ENCODE measurements at places on chromosomes 2 and 18.

- DNase-seq: no peak
Observed at GRCh38 chr2:242011167-242011513, 141.6 kb downstream of the RTP5 start.

DNA sequence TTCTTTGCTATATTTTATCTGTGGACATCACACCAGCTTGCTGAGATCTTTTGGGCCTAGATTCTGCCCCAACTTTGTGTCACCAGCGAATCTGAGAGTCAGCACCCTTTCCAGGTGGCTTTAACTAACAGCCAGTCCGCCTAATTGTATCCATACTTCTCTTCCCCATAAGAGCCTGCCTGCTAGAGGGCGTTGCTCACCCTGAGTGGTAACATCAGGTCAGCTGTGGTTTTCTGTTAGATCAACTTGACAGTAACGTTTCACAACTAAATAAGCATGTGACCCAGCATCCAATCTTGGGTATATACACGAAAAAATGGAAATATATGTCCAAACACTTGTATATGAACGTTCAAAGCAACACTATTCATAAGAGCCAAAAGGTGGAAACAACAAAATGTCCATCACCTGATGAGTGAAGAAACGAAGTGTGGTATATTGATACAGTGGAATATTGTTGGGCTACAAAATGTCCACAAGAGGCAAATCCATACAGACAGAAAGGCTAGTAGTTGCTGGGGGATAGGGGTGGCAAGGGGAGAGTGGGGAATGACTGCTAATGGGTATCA lies 24.9 kb downstream of the EFHD1 start:
- DNase-seq: no peak

GRCh38 chr2:121118951-121119350 lies 166.1 kb downstream of the TFCP2L1 start:
- no peak for DNase-seq

DNA sequence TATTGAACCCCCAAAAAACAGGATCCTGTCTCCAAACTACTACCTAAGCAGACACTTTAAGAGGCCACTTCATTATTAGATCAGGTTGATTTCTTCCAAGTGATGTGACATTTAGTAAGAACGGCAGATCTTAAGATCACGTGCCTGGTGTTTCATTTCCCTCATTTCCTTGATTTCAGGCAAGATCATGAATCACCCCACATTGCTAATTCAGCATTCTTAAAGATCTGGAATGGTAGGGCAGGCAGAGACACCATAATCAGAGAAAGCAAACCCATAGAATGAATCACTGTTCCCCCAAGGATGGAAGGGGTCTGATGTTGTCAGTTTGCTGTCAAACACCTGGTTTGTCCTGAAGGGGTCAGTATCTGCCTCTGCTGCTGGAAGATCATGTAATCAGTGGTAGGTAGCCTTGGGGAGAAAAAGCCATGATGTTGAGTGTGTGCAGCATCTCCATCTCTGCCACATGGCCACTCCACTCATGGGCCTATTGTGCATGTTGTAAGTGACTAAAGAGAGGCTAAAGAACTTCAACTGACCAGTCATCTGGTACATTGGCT lies 133.9 kb downstream of the ARHGAP15 start:
- no peak for DNase-seq

GRCh38 chr2:86274265-86274917 lies 63.0 kb downstream of the REEP1 start:
- no peak for DNase-seq

GRCh38 chr2:192038110-192038509 lies 156.6 kb downstream of the TMEFF2 start:
- no peak for DNase-seq

DNA sequence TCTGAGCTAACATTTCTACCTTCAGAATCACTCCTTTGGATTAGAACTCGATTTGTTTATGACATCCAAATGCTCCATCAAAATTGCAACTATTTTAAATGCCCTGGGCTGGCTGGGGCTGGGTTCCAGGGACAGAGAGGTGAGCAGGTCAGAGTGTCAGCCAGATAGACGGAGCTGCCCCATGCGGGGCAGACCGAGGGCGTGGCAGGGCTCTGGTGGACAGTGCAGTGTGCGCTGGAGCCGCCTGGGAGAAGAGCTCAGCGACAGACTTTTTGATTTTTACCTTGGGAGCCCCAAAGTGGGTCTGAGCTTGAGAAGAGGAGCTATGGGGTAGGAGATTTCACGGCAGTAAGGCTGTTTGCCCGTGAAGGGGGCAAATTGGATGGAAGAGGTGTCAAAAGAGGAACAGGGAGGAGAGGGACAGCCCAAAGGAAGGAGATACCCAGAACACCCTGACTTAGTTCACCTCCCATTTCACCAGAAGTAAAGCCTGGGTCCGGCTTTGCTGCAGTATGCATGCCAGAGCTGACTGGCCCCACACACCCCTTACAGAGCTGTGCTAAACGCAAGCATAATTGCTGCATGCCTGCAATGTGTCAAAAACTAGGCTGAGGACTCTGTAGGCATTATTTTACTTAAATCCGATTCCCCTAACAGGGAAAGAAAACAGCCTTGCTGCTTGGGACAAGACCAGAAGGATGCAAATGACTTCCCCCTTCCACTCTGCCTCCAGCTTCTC lies 33.7 kb downstream of the EN1 start:
- DNase-seq: no peak

DNA sequence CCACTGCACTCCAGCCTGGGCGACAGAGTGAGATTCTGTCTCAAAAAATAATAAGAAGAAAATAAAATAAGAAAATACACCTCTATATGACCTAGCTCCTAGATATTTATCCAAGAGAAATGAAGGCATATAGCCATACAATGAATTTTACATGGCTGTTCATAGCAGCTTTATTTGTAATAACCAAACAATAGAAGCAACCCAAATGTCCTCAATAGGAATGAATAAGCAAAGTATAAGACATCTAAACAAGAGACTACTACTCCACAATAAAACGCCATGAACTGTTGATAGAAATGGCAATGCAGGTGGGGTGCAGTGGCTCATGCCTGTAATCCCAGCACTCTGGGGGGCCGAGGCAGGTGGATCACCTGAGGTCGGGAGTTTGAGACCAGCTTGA lies 31.2 kb upstream of the MYCN start:
- DNase-seq: no peak

DNA sequence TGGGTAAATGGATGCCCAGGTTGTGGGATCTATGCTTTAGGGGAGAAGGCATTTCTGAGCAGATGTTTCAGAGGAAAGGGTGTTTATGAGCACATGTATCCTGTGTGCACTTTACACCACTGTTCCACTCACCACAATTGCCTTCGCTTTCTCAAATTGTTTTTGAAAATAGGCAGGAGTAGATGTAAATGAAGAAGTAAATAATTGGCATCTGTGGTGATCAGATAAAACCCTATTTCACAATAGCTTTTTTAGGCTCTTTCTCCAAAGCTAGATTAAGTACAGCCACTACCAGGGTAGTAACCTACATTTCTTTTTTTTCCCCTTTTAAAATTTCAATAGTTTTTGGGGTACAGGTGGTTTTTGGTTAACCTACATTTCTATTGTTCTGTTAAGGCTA lies 40.6 kb downstream of the TMEM178A start:
- no peak for DNase-seq

DNA sequence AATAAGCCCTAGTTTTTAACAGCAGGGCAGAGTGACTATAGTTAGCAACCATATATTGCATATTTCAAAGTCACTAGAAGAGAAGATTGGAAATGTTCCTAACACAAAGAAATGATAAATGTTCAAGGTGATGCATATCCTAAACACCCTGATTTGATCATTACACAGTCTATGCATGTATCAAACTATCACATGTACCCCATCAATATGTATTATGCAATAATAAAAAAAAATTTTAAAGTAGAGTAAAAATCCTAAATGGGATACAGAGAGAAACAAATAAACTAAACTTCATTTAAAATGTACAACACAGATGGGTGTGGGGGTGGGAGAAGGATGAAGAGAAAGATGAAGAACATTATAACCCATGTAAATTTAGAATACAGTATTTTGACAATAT lies 93.9 kb downstream of the TMEM131 start:
- DNase-seq: no peak

DNA sequence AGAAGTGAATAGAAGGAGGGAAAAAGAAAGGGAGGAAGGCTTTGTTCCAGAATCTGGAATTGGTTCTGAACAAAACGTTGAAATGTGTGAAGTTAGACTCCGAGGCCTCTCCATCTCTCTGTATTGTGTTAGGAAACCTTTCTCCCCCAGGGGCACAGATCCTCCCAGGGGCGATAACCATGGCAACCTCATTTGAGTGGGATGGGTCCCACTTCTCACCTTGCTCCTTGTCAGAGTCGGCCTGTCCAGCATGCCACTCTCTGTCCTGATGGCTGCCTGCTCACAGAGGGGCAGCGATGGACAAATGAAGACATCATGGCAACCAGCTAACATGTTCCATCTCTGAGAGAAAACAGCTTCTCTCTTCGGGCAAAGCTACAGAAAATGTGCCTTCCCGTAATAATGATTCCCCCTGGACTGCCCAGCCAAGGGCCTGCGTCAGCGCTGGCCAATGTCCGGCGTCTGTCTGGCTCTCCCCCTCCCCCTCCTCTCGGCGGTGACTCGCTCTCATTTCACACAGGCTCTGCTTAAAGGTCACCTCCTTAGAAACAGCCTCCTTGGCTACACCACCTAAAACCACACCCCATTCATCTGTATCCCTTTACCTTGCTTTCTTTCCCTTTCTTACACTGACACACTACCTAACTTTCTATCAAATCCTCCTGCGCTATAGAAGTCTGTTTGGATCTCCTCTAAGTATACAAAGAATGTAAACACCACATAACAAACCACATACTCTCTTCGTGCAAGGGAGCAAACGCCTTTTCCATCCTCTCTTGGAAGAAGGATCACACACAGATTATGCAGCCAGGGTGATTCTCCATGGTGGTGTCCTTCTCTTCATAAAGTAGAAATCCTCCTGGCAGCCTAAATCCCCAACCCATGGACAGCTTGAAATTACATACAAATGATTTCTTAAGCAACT lies 32.1 kb upstream of the TTC39C start:
- DNase-seq: no peak

- DNase-seq: no peak
Observed at GRCh38 chr2:9211496-9211895, 4.9 kb downstream of the ASAP2 start.

DNA sequence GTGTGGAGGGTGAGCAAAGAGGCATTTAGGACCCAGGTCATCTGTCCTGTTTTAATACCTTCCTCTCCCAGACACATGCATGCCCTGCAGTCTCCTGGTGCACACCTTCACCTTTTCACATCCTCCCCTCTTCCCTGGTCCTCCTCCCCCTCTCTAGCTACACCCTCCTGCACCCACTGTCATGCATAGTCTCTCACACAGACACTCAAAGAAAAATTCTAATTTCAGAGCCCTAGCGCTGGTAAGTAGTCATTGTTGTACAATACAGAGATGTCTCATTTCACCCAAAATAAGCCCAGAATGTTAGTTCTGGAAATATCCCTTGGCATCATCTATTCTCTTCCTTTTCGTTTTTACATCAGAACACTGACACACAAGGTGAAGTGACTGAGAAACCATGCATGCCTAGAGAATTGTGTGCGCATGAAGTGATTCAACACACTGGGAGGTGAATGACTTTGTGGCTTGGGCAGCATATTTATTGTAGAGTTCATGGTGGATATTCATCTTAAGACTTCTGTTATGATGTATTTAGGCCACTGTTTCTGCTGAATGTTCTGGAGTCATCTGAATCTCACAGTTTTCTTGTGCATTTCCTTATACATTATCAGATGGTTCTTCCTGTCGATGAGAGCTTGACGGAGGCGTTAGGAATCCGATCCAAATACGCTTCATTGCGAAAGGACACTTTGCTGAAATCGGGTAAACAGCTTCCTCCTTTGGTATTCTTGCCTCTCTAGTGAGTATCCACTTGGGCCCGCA lies 69.9 kb downstream of the COA5 start:
- DNase-seq: no peak

DNA sequence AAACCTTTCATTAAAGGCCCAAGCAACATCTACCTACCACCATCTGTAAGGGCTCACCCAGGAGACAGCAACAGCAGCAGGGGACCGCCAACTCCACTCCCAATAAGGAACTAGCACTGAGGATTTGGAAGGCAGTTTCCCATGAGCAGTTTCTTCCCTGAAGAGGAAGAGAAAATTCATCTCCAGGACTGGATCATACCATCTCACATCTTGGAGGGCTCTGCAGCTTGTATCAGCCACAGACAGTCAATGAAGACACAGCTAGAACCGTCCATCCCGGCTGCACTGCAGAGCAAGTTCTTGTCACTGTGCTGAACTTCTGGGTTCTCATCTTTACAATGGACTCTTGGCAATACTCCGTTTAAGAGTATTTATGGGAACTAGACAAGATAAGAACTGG lies 2.8 kb upstream of the GYPC start:
- DNase-seq: no peak

DNA sequence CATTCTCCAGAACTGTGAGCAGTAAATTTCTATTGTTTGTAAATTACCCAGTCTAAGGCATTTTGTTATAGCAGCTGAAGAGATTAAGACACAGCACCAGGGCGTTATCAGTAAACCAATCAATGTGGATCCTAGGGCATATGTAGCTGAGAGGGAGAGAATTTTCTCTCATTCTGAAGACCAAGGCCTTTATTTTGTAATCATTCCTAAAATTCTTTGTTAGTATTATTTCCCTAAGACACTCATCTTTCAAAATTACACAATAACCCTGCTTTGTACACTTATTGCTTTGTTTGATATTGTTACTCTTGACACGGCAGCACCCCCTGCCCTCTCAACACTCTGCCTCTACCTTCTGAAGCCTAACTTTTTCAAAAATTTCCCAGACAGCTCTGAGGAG lies 419.1 kb downstream of the SLC4A3 start:
- DNase-seq: no peak

DNA sequence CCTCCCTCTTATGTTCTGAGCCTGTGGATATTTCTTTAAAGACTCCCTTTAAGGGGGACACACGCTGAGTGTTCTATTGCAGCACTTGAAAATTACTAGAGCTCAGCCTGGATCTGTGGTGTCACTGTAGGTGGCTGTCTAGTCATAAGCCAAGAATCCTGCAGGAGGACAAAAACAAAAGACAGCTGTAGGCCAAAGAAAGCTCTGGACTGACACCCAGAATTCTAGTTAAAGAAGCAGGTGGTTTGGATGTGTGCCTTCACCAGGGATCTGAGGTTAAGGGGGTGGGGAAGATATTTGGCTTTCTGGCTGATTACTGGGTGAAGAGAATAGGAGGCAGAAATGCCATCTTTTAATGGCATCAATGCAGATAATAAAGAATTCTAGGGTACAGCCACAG lies 842.5 kb upstream of the NXPH2 start:
- no peak for DNase-seq

GRCh38 chr2:47528455-47528854 lies 125.5 kb downstream of the MSH2 start:
- DNase-seq: no peak
